Left renal cortex interstitium (tissue), 4 donors: ENCODE measurements at places on chromosomes 6 and 20. TPM values are rescaled to one million over a fixed set of nuclear protein-coding genes. Genes with fewer than 3 reads are reported as not detected.

PI3 gene
- not detected for polyA plus RNA-seq

ZNF391 gene
- polyA plus RNA-seq: 13.1 TPM

MUC22 gene
- polyA plus RNA-seq: not detected

RAB5IF gene
- polyA plus RNA-seq: 77.5 TPM

TFB1M gene
- polyA plus RNA-seq: 17.3 TPM

LAMA4 gene
- polyA plus RNA-seq: 90.0 TPM

FAM162B gene
- 5.7 TPM for polyA plus RNA-seq

DDAH2 gene
- polyA plus RNA-seq: 243 TPM

GRCh38 chr6:135647521-135647920 lies 150.0 kb upstream of the AHI1 start:
- no peak for DNase-seq

GRCh38 chr20:1979106-1979778 lies 14.6 kb downstream of the PDYN start:
- DNase-seq: no peak

DNA sequence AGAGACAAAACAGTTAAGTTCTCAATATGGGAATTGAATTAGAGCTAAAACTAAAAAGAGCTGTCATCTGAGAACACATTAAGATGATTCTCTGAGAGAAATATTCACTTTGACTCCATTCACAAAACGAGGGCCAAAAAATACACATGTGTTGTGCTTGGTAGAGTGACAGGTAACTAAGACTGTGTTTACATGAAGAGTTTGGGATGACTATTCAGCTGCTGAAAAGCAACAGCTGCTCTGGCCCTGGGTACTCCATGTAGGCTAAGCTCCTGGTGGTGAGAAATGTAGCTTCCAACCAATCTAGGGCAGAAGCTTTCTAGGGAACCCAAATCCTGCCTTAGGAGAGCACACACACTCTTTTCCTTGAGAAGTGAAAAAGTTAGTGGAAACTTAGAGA lies 184.5 kb downstream of the COL21A1 start:
- no peak for DNase-seq

DNA sequence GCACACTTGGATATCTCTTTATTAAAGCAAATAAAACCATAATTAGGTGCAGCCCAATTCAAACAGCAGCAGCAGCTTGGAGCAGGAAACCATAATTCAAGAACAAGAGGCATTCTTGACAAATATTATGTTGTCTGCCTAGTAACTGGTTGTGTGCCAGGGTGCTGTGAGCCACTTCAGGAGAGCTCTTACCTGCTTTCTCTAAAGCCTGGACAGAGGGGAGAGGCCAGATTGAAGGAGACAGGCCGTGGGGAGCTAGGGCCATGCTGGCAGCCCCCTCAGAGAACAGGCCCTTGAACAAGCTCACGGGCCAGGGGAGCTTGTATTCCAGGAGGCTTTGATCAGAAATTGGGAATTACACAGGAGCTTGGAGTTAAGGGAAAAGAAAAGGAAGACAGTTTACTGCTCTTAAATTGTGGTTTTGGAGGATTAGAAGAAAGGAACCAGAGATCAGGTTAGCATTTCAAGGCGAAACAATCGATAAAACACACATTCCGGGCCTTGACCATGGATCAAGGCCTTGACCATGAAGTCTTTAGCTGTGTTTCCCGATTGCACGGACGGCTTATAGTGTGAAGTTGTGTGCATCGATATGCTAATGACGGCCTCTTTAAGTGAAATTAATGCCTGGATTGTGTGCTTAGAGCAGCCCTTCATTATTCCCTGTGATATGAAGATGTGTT lies 69.8 kb upstream of the NKX2-2 start:
- DNase-seq: no peak

DNA sequence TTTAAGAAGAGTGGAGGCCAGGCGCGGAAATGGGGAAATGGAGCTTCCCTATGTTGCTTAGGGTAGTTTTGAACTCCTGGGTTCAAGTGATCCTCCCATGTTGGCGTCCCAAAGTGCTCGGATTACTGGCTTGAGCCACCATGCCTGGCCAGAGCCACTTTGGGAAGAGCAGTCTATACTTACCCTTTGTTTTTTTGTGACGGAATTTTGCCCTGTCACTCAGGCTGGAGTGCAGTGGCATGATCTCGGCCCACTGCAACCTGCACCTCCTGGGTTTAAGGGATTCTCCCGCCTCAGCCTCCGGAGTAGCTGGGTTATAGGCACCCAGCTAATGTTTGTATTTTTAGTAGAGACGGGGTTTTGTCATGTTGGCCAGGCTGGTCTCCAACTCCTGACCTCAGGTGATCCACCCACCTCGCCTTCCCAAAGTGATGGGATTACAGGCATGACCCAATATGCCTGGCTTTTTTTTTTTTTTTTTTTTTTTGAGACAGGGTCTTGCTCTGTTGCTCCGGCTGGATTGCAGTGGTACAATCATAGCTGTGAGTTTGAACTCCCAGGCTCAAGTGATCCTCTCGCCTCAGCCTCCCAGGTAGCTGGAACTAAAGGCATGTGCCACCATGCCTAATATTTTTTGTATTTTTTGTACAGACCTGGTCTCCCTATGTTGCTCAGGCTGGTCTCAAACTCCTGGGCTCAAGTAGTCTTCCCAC lies 18.0 kb downstream of the PPP1R10 start:
- no peak for DNase-seq

DNA sequence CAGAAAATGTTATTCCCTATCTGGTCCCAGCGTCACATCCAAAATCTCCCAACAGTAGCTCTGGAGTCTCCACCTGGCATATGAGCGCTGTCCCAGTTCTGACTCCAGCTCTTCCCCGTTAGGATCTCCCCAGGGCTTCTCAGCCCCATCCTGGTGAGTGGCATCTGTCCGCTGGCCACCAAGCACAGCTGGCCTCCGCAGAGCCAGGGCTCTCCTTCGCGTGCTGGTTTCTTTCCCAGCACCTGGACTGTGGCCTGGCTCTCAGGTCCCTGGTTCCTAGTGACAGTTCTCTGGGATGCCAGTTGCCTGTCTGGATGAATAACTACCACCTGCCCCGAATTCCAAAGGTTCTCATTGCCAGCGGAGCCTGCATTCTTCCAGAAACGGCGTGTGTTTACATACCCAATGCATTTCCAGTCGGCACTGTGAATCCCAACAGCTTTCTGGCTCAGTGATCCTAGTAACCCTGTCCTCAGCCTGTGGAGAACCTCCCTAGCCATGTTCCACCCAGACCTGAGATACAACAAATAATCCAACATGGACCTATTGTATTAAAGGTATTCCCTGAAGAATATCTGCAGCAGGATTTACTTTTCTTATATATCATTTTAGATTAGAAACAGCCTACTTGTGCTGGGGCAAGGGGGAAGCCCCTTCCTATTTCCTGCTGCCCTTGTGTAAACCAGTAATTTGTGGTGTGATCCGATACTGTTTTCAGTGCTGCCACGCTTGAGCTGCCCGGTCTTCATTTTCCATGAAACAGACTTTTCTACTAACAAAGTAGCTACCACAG lies 69.9 kb upstream of the PDE10A start:
- DNase-seq: peak; percentile 45

GRCh38 chr6:121436960-121437850 lies 1.8 kb downstream of the GJA1 start:
- DNase-seq: peak; percentile 51

- no peak for DNase-seq
Observed at GRCh38 chr6:142271476-142271875, 30.3 kb upstream of the ADGRG6 start.

DNA sequence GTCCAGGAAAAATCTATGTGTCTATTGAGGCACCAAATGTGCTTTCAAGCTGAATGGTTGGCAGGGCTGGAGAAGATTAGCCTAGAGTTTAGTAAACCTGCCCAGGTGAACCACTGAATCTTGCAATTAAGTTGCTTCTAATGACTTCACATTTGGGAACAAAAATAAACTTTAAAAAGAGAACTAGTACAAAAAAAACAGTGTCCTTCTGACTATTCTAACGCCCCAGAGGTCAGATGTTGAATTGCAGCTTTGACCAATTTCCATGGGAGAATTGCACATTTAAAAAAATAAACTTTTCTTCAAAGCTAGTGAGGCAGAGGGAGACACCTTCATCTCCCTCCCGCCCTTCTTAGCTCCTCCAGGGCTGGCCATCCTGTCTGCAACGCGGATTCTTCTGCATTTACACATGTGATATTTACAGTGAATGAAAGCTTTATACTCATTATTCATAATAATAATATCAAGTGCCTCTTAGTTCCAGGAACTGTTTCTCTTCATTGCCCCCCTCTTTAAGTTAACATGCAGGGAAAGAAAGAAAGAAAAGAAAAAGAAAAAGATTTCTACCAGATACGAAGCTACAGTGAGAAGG lies 270.2 kb downstream of the SMOC2 start:
- no peak for DNase-seq

GRCh38 chr6:128413291-128413690 lies 107.1 kb downstream of the PTPRK start:
- DNase-seq: no peak

DNA sequence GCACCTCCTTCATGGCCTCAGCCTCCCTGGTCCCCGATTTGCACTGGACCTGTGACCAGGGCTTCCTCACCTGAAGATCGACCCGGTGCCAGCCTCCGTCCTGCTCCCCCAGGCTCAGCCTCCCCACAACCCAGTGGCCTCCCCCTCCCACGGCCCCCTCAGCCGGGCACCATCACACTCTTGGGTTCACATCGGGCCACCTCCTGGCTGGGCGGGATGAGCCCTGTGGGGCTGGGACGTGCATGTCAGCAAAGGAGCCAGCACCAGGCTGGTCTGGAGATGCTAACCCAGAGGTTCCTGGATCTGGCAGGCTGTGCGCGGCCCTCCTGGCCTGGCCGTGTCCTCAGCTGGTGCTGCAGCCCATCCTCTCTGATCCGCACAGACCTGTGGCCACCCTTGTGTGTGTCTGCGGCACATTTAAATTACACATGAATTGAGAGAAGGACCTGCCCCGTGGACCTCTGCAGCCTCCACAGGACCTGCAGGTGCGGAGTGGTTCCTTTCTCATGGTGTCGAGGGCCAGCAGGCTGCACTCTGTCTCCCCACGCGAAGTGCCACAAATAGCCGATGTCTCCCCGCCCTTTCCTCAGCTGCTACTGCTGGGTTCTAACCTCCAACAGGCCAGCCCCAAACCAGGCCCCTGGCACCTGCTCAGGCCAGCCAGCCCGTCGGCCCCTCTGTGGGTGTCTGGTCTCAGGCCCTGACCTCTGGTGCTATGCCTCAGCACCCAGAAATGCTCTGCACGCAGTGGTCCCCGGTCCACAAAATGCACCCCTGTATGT lies 237.5 kb downstream of the ERMARD start:
- DNase-seq: no peak

DNA sequence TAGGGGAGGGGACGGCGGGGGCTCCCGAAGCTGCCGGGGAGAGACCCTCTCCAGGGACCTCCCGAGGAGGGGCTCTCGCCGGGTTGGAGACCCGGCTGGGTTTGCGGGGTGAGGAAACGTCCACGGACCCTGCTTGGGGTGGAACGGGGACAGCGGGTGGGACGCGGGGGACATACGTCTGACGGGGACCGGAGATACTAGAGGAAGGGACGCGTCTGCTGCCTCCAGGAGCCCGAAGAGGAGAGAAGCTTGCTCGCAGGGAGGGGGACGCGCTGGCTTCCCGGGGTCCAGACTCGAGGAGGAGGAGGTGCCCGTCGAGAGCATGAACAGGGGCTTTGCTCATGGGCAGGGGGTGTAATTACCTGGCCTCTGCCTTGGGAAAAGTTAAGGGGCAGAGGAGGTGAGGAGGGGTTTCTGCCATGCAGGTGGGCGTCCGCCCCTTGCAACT lies 593 bp downstream of the DNMT3B start:
- DNase-seq: no peak

GRCh38 chr6:122405417-122405816 lies 6.0 kb downstream of the HSF2 start:
- DNase-seq: no peak

DNA sequence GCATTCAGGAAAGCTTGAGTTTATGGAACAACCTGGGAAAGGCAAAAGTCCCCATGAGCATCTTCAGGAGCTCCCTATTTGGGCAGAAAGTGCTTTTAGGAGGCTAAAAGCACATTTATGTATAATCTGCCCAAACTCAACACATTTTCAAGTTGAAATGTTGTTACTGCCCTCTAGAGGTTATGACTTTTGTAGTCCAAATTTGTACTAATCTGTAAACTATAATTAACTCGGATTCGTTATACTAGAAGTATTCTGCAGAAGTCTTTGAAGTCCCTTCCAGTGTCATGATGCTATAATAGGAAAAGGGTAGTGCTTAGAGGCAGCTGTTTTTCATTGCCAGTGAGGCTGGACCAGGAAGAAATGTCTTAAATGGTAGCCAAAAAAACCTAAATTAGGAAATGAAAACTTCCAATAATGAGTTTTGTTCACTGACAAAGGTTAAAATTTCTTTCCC lies 44.8 kb upstream of the EMILIN3 start:
- DNase-seq: no peak

- no peak for DNase-seq
Observed at GRCh38 chr20:48153103-48153502, 367.8 kb upstream of the SULF2 start.

GRCh38 chr6:404685-405423 lies 13.3 kb downstream of the IRF4 start:
- no peak for DNase-seq

- DNase-seq: no peak
Observed at GRCh38 chr6:71292001-71292400, 3.4 kb downstream of the OGFRL1 start.

- DNase-seq: no peak
Observed at GRCh38 chr20:61953037-61954021, 112.4 kb downstream of the TAF4 start.

DNA sequence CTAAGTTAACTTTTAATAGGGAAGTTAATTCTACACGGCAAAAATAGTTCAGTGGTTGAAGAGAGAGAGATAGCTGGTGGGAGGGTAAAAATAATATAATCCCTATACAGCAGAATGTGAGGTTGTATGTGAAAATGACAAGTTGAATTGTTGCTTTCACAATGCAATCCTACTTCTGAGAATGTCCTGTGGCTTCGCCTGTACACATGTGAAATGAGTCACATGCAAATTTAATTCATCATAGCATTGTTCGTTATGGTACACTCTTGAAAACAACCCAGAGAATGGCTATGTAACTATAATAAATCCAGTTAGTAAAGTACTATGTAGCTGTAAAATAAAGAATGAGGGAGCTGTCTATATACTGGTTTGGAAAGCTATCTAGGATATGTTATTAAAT lies 46.0 kb upstream of the HINT3 start:
- no peak for DNase-seq

- peak; percentile 40 for DNase-seq
Observed at GRCh38 chr6:21666201-21666691, 72.7 kb downstream of the SOX4 start.

DNA sequence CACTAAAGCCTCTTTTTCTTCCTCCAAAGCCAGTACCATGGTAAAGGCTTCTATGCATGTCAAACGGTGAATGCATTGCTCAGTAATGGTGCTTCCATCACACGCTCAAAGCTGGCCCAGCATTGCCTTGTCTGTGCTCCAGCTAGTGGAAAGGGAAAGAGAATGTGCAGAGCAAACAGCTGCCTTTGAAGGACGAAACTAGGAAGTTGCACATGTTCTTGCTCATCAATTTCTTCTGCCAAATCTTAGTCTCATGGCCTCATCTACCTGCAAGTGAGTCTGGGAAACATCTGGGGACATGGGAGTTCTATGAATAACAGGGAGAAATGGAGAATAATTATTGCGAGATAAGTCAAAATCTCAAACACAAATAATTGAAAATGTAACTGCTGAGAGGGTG lies 216.5 kb upstream of the SSTR4 start:
- DNase-seq: no peak
